ENCODE measurements at places on chromosomes 11 and 22. TPM values are rescaled to one million over a fixed set of nuclear protein-coding genes. Genes with fewer than 3 reads are reported as not detected.

Gene CHADL
- polyA plus RNA-seq = 3.9 TPM

Gene PGA5
- 0.04 TPM for polyA plus RNA-seq

GRCh38 chr11:14189874-14190273 is 169.1 kb downstream of the RRAS2 start:
- DNase-seq = no peak

DNA sequence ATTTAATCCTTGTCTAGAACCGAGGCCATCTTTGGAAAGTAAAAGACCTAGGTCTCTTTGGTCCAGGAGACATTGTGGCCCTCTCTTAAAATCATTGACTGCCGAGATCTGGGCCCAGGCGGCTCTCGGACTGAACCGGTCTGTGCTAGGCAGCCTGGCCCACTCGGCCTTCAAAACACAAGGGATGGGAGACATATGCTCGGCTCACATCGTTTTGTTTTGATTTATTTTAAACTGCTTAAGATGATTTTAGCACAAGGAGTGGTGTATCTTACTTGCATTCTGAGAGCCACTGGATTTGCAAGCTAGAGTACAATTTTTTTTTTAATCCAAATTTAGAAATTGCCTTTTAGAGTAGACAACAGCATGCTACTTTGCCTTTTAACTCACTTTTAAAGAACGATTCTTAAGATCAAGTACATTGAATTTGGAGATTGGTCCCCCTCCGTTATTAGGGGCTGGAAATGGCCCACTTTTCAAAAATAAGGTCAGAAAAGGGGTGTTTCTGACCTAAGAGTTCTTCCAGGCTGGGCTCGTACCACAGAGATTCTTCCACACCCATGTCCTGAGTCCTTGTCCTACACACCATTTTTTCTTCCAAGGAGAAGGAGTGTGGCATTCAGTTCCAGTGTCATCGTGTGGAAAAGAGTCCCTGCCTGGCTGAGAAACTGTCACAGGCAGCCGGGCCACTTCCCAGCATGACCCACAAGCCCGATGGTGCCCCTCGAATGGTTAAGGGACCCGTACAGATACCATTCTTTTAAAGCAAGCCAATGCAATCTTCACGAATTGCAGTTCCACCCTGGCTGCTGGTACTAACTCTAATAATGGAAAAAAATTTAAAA is 80.5 kb upstream of the WNT7B start:
- no peak for DNase-seq

GRCh38 chr11:64358907-64359711 is at the start of gene RPS6KA4:
TSS of gene RPS6KA4 (plus strand) at chr11:64359162. CDS start at chr11:64359236, 74 bp downstream.
- DNase-seq = peak; percentile 80

DNA sequence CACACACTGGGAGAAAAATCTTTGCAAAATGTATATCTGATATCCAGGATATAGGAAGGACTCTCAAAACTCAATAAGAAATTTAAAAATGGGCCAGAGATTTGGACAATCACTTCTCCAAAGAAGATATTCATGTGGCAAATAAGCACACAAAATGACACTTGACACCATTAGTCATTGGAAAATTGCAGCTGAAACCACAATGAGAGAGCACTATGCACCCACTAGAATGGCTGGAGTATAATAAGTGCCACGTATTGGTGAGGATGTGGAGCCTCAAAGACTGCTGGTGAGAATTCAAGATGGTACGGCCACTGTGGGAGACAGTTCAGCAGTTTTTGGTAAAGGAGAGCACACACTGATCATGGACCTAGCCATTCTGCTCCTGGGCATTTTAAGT is 12.8 kb upstream of the OSBPL5 start:
- no peak for DNase-seq
